NCI-H2029 (cell line): ENCODE measurements at places on chromosomes 7 and 10.
A peak's percentile ranks its signal among the peaks of the same experiment; 100 is the strongest.

DNA sequence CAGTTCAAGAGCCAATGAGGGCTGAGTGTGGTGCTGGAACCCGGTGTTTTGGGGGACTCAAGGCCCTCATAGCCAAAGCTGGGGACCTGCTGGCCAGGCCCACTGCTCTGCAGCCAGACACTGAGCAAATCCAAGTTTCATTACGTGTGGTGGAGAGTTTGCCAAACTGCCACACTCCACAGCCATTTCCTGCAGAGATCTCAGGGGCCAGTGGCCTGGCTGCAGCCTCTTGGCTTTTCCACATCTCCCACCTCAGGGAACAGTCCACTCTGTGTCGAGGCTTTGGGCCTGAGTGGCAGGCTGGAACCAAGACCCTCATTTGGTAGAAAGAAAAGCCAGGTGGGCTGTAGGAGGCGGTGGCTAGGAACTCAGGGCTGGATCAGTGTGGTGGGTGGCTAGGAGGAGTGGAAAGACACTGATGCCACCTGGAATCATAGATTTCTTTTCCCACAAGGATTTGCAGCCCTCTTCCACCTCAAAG, 3.2 kb downstream of the HOXA11 start:
- DNase-seq: no peak

DNA sequence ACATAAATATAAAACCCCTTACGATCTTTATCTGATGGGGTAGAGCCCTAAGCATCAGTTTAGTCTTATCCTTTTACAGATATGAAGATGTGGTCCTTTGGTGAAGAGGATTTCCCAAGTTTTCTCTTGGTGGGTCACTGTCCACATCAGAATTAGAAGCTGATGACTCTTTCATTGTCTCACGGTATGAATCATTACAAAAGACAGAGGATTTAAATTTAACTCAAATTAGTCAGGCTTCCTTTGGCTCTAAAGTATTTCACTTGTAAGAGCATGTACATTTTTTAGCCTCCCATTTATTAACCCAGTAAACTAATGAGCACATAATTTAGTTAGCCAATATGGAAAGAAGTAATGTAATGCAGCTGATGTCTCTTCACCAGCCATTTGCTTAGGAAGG, 49.9 kb upstream of the TMEM26 start:
- DNase-seq: no peak

- DNase-seq: no peak
These were observed 35.1 kb downstream of the RNF32 start for GRCh38 chr7:156675721-156676120.

DNA sequence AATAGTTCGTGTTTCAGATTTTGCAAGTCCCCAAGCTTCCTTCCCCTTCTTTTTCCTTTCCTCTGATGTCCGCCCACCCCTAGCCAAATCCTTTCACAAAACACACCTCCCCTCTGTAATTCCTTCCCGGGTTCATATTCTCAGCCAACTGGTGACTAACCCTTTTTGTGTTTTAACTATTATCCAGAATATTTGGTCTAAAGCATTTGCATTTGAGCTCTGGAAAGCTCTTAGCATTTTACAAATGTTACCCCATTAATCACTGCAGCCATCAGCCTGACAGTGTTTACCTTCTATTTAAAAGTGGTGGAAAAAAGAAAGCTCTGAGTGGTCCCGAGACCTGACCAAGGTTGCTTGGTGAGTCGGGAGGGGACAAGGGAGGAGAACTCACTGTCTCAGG, 139.0 kb downstream of the CREB5 start:
- DNase-seq: no peak

DNA sequence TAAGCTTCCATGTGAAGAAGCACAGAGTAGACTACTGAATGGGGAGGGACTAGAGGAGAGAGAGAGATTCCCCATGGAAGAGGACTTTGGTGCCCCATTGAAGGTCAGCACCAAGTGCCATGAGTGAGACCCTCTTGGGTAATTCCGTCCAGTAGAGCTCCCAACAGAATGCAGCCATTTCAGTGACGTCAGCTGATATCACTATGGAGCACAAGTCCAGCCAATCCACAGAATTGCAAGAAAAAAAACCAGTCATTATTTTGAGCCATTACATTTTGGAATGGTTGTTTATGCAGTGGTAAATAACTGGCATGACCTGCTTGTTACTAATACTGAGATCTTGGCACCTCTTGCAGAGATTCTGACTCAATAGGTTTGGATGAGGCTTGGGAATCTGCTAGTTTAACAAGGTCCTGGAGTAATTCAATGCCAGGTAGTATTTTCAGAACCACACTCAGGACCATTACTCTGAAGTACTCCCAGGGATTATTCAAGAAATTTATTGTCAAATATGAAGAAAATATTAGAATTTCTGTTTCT, 52.6 kb upstream of the SP8 start:
- DNase-seq: no peak

DNA sequence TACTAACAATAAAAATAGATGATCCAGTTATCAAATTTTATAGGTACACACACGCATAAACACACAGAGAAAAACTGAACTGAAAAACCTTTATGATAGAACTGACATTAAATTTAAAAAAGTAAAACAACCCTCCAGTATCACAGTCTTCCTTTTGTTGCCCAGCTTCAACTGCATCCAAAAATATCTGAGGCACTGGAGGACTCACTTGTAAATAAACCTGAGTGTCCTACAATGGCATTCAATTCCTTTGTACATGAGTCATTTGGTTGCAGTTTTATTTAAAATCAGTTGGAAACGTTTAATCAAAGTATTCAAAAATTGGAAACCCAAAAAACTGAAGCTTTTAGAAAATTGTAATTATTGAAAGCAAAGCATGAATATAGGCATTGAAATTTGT, 265.2 kb upstream of the CSTF2T start:
- no peak for DNase-seq

DNA sequence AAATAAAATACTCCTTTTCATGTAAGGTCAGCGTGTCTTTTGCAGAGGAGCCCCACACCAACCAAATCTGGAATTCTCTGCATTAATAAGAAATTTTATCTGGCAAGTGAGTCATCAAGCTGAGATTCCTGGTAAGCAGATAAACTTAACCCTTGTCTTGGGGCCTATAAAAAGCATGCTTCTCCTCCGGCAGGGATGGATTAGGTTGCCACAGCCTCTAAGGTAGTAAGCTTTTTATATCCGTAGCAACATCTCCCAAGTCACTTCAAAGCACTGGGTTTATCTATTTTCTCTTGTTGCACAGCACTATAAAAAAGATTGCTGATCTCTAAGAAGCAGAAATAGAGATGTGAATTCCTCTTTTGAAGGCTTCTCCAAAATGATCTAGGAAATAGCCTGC, 202.8 kb upstream of the NOBOX start:
- DNase-seq: no peak

GRCh38 chr10:86677374-86677773, 9.1 kb downstream of the LDB3 start:
- DNase-seq: no peak

DNA sequence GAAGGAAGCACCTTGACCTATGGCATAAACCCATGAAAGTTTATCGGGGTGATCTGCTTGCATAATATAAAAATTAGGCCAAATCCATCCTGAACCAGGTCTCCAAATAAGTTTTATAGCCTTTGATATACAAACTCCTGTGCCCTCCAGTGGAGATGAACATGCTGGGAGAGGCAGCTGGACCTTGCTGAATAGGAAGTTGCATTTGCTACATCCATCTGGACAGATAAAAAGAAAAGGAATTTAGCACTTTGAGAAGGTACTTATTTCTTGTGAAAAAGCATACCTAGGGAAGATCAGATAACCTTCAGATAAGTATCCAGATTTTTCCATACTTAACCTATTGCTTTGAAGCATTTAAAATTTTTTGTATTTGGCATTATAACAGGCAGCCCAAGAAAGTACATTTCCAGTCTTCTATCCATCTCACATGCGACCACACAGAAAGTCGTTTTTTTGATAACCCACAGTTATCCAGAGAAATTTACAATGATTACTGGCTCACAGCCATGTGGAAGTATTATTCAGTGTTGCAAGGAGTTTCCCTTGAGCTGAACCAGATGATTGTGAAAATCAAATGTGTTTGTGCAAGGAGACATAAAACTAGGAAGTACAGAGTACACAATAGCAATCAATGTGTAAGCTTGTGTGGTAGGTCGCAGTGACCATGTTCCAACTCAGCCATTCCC, 124.4 kb upstream of the STK17A start:
- DNase-seq: no peak

DNA sequence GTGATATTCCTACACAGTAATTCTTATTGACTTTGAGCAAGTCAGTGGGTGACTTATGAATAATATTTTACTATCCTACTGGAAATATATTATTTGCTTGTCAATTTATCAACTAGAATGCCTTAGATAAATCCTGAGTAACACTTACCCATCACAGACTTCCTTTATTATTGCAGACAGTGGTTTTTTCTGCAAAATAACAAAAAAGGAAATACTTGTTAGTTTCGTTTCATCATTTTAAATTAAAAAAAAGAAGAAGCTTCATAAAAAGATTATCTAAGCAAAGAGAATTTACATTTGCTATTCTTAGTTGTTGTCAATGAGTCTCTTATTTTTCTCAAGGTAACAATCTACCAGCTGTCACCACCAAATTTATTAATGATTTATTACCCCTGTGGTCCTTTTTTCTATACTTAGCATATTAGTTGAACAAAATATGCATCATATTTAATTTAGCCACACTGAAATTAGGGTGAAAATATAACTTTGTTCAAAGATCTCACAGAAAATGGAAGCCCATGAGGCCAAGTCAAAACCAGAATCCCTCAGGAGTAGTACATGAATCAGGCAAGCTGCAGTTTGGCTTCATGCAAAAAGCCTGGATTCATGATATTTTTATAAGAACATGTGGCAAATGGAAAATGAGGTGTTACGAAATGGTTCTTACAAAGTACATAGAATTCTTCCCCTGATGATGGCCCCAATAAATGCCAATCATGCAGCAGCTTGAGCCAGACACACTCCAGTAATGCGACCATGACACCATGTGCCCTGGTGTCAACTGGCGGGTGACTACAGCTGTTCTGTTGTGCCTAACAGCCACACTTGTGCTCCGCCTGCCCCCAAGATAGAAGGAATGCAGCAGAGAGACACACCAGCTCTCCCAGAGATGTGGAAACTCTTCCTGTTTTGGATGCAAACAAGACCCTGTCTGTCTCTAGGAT, 132.6 kb downstream of the ELMO1 start:
- no peak for DNase-seq

- DNase-seq: no peak
These were observed 33.8 kb downstream of the SLC16A9 start for GRCh38 chr10:59675812-59676211.

DNA sequence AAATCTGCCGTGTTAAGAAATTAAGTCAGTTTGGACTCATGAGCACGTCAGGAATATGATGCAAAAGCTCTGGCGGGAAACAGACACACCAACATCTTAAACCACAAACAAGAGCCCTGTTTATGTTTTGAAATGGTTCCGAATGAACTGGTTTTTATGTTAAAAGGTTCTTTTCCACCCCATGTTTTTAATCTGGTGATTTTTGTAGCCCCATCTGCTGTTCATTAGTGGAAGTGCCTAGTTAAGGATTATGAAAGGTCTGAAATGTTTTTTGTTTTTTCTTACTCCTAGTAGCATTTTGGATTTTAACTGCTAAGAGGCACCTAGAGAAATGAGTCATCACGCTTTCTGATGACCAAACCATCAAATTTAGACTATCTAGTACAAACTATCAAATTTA, 404.1 kb upstream of the MKI67 start:
- DNase-seq: no peak

DNA sequence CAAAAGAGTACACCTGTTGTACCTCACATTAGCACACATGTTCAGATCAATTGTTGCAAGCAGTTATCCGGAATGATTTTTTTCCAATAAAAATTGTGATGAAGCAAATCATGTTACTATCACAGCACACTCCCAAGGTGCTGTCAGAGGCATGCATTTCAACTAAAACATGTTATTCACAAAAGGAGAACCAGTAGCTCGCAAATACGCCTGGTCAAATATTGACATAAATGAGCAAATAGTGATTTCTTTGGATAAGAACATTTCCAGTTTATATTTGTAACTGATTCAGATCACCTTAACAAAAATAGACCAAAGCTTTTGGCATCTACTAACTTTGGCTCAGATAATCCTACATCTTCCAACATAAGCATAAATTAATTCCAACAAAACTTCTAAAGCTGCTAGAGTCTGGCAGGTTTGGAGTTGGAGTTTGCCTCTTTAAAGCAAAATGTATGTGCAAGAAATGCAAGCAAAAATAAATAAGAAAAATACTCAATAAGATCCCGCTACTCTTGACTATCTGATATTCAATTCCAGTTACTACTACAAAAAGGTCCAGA, 208.0 kb downstream of the SFMBT2 start:
- DNase-seq: no peak

GRCh38 chr7:33157311-33157710, 27.9 kb downstream of the BBS9 start:
- no peak for DNase-seq

GRCh38 chr7:25098096-25099046, 26.7 kb downstream of the CYCS start:
- DNase-seq: peak; percentile 48

GRCh38 chr7:43758029-43758821, at the start of gene BLVRA:
Gene BLVRA (plus strand): TSS chr7:43758680. CDS start chr7:43771159, 12,479 bp downstream.
- DNase-seq: no peak

GRCh38 chr7:129949292-129950133, 3.2 kb downstream of the UBE2H start:
- no peak for DNase-seq
